ENCODE measurements at places on chromosomes 4 and X.

DNA sequence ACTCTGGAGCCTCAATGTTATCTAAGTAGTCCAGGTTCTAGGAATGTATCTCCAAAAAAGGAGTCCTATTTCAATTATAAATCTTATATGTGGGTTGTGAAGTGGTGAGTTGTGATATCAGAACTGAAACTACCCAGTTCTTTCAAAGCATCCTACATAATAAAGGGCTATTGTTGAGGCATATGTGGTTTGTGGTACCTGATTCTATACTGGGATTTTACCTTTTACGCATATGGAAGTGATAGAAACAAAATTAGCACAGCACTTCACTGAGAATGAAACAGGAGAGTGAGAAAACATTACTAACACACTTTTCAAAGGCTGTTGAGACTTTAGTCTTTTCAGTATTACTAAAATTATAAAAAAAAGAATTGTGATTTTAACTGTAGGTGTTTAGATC lies 417.7 kb upstream of the GALNT7 start:
- no peak for DNase-seq

DNA sequence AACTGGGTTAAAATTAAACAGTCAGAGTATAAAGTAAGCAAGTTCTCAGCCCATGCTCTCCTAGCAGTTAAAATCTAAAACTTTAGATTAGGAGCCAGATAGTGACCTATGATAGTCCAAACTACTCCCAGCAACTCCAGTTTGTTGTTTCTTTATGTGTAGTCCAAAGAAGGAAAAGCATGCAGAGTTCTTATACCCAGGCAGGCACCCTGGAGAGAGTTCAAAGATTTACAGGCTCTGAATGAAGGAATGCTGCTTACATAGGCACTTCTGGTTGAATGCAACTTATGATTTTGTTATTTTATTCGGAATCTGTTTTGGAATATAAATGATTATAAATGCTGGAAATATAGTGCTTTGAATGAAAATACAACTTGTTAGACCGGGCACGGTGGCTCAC lies 67.2 kb downstream of the GPAT3 start:
- DNase-seq, result no peak

DNA sequence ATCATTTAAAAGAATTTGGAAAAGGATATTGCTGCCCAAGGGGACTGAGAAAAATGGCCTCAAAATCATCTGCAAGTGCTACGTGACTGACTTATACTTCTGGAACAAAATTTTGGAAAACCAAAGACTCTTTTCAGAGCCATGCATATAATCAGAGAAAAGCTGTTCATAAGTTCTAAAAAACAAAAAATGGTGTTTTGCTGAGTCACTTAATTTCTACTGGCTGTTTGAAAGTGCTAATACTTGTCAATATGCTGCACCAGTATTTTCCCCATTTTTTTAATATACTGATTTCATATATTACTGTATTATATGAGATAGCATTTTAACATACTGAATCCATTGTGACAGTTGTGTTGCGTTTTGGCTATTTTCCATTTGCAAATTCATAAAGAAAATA lies 61.5 kb upstream of the ZMAT1 start:
- DNase-seq, result no peak

- DNase-seq, result no peak
These were observed 57.2 kb downstream of the SCML2 start for GRCh38 chrX:18297251-18297650.

DNA sequence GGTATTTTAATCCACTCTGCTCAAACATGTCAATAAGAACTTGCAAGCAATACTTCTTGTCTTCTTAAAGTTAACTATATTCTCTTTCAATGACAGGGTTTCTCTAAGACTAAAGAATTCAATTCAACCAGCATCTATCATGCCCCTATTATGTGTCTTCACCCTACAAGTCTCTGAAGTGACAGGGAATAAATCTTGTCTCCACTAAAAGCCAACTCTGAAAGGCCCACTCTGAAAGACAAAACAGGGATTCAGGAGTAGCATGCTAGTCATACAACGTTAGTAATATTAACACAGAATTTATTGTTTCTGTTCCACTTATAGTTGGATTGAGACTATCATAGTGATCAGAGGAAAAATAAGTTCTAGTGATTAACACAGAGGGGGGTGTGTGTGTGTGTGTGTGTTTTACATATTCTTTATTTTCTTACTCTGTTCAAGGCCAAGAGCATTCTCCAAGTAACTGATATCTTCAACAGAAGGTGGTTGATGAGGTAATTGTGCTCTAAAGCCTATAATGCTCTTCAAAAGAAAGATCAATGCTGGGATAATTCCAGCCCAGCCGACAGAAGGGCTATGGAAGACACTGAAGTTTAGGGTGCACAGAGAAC lies 122.4 kb upstream of the DCLK2 start:
- no peak for DNase-seq

- no peak for DNase-seq
These were observed 121.1 kb upstream of the ATP6AP2 start for GRCh38 chrX:40459571-40460158.

- DNase-seq, result no peak
These were observed 71.3 kb downstream of the EVC2 start for GRCh38 chr4:5636766-5637670.

- peak; percentile 3 for DNase-seq
These were observed 31.6 kb upstream of the C1QTNF7 start for GRCh38 chr4:15396157-15396800.

DNA sequence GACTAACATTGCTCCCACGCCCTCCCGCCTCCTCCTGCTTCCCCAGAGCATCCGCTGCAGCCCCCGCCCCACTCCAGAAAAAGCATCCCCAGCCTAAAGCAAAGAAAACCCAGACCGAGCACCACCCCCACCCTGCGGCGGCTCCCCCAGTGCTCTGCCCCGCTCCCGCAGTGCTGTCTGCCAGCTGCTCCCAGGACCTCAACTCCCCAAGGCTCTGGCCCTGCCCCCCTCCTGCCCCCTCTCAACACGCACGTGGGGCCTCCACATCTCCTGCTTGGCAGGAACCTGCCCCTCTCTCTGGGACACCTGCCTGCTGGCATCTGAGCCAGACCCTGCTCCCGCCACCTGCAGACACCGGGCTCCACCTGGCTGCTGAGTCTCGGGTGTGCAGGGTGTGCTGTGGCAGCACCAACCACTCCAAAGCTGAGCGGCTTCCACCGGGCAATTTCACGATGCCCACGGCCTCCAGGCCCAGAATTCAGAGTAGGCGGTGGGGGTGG lies 79.4 kb downstream of the FAM53A start:
- DNase-seq, result no peak

GRCh38 chr4:187065806-187066205 lies 342.1 kb upstream of the FAT1 start:
- DNase-seq, result no peak

DNA sequence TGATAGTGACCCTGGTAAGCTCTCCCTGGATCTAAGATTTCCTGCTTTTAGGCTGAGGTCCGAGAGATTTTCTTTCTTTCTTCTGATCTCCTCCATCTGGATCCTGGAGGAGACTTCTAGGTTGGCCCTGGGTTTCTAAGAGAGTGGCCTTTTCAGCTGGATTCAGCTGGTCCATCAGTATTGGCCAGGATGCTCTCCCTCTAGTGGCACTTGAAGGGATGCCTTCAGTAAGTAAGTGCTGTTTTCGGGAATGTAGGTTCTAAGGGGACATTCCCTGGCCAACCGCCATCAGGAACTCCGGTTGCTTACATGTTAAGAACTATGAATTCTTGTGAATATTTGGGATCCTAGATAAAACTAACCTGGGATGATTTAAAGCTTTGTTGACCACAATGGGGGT lies 56.9 kb downstream of the SERTM2 start:
- DNase-seq, result no peak

GRCh38 chrX:3360881-3361280 lies 14.4 kb upstream of the MXRA5 start:
- no peak for DNase-seq

DNA sequence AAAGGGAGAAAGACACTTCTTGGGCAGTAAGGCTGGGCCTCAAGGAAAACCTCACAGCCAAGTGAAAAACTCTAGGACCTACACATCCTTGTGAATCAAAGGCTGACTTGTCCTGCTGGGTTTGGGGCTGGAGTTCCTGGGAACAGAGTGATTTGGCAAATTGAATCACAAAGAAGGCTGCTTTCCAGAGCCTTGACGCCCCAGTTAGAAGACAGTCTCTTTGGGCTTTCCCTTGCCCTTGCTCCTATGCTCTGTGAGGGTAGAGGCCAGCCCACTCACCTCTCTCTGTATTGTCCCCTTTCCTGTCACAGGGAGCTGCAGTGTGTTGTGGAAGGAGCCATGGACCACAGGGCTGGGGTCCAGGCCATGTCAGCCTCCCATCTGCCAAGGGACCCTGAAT lies 9.6 kb downstream of the AMER1 start:
- DNase-seq, result no peak

- no peak for DNase-seq
These were observed 9.4 kb downstream of the PLCXD1 start for GRCh38 chrX:290476-291166.

DNA sequence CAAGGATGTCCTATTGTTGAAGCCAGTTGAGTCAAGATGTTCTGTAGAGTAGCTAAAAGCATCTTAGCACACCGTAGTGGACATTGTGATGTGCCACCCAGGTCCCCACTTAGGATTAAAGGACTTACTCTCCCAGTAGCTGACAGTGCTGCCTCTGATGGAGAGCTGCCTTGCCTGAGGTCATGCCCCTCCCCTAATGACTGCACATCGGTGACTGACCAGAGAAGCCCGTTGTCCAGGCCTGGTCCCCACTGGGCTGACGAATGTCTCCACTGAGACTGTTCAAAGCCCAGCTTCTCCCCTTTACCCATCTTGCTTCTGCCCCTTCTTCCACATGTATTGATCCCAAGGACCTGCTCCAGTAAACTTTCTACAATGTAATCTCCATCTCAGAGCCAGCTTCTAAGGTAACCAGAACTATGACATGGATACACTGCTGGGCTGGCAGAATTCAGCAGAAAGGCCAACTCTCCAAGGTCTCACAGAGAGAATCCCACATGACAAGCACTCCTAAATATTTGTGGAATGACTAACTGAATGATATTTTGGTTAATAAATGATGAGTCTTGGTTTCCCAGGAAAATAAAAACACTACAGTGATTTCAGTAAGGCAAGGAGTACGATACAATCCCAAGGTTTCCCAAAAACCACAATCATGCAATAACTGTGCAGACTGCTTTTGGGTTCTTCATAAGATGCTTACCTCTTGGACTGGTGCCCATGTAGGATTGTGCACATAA lies 82.4 kb upstream of the TMEM150C start:
- no peak for DNase-seq

DNA sequence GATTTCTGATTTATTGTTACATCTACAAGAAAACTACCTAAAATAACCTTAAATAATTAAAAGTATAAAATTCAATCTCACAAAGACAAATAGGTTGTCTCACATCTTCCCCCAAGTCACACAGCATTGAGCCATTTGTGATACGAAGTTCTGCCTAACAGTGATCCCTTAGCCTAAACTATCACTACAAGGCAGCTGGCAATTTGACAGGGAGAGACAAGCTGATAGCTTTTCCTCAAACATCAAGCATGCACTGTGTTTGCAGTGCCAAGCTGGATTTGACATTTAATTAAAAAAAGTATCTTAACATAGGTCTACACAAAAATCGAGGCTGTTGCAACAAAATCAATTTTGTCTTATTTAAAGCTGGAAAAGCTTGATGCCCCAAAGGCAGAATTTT lies 464.7 kb upstream of the TRAM1L1 start:
- DNase-seq, result no peak

DNA sequence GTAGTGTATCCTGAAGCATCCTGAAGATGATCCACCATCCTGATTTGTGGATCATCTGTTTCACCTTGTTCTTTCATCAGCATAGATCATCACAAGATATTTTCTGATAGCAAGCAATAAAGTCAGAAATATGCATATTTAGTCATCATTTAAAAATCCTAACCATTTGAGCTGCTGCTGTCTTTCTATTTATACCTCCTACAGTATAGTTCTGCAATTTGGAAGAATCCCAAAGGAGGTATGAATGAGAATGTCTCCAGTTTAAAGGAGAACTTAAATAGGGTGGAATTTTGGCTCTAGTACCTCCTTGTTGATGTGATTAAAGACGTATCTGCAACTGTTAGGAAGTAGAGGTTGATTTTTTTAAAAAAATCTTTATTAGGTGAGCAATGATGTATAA lies 7.6 kb downstream of the SLC25A14 start:
- DNase-seq, result no peak

DNA sequence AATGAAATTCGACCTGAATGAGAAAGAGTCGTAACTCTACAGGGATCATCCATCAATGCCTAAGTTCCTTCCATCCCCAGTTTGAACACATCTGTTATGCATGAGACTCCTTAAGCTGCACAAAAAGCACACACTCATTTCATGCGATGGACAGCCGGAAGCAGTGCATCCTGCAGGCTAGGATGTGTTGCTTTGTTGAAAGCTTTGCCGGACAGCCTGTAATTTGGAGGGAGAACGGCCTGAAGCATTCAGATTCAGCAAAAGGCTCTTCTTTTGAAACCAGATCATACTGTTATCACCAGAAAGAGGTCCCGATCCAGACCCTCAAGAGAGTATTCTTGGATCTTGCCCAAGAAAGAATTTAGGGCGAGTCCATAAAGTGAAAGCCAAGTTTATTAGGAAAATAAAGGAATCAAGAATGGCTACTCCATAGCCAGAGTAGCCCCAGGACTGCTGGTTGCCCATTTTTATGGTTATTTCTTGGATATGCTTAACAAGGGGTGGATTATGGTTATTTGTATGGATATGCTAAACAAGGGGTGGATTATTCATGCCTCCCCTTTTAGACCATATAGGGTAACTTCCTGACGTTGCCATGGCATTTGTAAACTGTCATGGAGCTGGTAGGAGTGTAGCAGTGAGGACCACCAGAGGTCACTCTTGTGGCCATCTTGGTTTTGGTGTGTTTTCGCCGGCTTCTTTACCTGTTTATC lies 48.1 kb upstream of the DHRSX start:
- no peak for DNase-seq

DNA sequence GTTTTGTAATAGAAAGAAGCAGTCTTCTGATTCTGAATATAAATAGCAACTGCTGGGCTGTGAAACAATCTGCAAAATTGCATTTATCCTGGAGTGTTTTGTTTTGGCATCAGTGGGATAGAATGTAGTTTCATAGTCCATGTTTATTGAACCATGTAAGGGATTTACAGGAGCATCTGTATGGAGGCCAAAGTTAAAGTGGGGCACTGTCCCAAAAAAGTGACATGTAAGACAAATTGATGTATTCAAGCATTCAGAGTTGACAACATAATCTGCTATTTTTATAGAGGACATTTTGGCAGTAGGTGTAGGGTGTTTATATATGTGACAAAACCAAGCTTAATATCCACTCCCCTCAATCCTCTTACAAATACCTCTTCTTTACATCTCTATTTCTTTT lies 200.5 kb upstream of the ANK2 start:
- DNase-seq, result no peak

- no peak for DNase-seq
These were observed 309.4 kb downstream of the GLUD2 start for GRCh38 chrX:121356850-121357171.

- no peak for DNase-seq
These were observed 743 bp downstream of the ANTXR2 start for GRCh38 chr4:80072228-80072743.

Data from NCI-H2081 treated with DMSO at 0.1 percent for 48 hours (cell line).